Left kidney (tissue), 8 donors: ENCODE measurements at places on chromosomes 6 and 20. TPM values are rescaled to one million over a fixed set of nuclear protein-coding genes. Genes with fewer than 3 reads are reported as not detected.

SRMS gene
- polyA plus RNA-seq: not detected

FOXP4 gene
- 29.3 TPM for polyA plus RNA-seq

ARFRP1 gene
- 27.0 TPM for polyA plus RNA-seq

BPIFA1 gene
- not detected for polyA plus RNA-seq

DNA sequence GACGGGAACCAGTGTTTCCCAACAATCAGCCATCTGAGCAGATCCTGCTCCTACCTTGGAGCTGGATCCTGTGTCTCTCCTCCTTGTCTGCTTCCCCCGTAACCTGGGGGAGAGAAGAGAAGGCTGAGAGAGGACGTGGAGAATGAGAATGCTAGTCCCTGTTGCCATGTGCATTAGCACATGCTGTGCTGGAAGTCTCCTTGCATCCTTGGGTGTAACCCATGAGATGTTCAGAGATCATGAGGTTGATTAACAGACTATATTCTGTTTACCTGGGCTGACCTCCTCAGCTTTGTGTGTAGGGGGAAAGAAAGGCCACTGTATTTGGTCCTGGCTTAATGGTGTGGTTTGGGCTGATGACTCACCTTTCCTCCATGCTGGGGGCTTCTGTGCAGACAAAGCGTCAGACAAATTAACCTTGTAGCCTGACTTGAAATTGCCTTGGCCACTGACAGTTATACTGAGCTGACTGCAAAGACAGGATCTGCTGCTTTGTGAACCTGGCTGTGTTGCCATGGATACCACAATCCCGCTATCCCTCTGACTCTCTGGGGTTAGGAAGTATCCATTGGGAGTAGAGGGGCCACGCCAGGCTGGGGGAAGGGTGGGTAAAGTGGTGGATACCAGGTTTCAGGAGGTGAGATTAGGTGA is 243.7 kb upstream of the CHD6 start:
- DNase-seq: no peak

GRCh38 chr6:157087974-157088373 is 235.3 kb downstream of the TMEM242 start:
- no peak for DNase-seq

DNA sequence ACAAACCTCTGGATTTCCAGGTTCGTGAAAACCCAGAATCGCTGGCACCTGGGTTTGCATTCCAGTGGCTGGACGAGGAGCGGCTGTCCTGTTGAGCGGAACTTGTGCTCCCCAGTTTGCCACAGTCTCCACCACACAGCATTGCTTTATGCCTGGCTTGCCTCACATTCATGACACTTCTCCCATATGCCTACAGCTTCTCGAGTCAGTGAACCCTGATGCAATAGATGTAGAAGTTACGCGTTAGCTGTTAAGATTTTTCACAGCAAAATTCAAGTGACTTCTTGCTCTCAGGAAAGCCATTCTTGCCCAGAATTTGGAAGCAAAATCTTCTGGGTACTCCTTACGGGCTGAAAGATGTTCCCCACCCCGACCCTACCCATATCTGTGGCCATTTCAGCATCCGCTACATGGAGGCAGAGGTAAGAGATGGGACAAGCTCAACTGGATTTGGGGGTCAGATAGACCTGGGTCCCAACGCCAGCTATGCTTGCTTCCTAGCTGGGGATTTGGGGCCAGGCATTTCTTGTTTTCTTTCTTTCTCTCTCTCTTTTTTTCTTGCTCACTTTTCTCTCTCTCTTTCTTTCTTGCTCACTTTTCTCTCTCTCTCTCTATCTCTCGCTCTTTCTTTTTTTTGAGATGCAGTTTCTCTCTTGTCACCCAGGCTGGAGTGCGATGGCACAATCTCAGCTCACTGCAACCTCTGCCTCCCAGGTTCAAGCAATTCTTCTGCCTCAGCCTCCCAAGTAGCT is 12.4 kb upstream of the GDAP1L1 start:
- no peak for DNase-seq

- DNase-seq: no peak
Observed at GRCh38 chr20:61830991-61831390, 234.7 kb downstream of the TAF4 start.

GRCh38 chr6:16827627-16828026 is 66.4 kb upstream of the ATXN1 start:
- no peak for DNase-seq

GRCh38 chr6:30700340-30700739 is 9.6 kb upstream of the NRM start:
- no peak for DNase-seq

DNA sequence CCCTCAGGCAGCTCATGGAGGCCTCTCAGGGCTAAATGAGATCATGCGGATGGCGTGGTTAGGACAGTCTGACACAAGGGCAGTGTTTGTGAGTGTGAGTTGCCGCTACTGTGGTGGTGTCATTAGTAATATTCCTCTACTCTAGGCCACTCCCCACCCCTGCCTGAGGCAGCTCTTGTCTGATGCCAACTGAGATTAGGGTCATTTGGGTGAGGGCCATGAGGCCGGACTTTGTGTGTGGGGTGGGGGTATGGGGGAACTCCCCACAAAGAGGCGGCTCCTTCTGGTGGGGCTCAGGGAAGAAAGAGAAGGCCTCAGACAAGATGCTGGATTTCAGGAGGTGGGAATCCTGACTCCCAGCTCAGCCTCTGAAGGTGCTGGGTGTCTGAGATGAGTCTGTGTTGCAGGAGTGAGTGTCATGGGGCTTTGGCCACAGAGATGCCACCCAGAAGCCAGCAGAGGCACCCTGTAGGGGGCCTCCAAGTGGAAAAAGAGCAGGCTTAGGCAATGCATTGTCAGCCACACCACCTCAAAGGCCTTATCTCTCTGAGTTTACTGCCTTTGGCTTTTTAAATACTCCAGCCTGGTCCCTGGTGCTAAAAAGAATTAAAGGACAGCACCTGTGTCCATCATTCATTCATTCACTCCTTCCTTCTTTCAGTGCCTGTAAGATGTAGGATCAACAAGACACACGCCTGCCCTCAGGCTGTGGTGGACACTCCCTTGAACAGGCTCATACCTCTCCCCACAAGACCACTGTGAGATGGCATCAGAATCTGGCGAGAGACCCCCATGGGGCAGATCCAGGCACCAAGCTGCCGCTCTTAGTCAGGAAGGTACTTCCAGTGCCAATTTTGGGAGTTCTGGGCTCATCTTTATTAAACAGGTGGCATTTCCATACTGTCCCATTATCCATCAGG is 175.2 kb downstream of the MRPL14 start:
- DNase-seq: no peak

DNA sequence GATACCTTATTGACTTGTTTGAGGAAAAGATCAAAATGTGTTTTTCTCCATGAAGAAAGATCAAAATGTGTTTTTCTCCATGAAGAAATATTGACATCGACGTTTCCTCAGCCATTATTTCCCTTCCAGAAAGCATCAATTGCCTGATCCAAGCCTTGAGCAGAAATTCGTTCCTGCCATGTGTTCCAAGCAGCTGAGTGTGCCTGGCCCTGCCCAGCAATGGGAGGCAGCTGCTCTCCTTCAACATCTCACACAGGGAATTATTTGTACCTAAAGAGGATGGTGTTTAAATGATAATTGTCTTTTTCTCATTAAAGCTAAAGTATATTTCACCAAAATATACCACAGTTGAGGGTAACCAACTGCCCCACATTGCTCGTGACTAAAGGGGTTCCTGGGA is 7.8 kb upstream of the DUSP22 start:
- no peak for DNase-seq

DNA sequence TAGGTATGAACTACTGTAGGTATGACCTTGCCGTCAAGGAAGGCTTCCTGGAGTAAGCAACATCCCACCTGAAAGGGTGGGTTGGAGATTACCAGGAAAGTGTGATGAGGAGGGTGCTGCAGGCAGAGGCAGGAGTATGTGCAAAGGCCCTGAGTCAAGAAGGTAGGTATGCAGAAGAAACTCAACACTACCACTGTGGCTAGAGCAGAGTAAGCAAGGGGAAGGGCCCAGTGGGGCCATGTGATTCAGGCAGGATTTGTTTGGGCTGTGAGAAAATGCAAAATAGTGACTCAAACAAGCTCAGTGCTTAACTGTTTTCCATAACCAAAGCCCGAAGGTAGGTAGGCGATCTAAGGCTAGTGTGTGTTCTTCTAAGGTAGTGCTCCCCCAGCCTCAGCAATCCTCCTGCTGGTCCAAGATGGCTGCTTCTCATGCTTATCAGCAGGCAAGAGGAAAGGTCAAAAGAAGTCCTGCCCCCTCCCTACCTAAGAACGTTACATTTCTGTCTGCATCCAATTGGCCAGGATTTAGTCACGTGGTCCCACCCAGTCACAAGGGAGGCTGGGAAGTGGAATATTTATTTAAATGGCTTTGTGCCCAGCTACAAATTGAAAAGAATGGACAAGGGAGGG is 36.2 kb upstream of the HMGA1 start:
- DNase-seq: no peak

GRCh38 chr6:14664621-14665315 is 547.2 kb downstream of the CD83 start:
- DNase-seq: no peak

- DNase-seq: no peak
Observed at GRCh38 chr6:43297644-43298564, at the start of gene SLC22A7. Gene SLC22A7 (plus strand): TSS chr6:43298260. CDS start chr6:43298359, 99 bp downstream.

DNA sequence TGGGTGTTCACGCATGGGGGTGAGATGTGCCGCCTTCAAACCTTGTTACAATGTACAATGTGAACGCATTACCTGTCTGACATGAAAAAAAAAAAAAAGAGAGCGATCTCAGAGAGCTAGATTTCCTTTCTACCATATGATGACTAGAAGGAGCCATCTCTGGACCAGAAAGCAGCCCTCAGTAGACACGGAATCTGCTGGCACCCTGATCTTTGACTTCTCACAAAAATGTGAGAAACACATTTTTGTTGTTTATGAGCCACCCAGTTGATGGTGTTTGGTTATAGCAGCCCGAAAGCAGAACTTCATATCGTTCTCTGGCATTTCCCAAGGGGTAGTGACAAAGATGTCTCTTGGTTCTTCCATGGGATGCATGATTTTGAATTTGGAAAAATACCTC is 33.5 kb upstream of the EPB41L1 start:
- DNase-seq: no peak
